ENCODE measurements at places on chromosomes 4 and X.

DNA sequence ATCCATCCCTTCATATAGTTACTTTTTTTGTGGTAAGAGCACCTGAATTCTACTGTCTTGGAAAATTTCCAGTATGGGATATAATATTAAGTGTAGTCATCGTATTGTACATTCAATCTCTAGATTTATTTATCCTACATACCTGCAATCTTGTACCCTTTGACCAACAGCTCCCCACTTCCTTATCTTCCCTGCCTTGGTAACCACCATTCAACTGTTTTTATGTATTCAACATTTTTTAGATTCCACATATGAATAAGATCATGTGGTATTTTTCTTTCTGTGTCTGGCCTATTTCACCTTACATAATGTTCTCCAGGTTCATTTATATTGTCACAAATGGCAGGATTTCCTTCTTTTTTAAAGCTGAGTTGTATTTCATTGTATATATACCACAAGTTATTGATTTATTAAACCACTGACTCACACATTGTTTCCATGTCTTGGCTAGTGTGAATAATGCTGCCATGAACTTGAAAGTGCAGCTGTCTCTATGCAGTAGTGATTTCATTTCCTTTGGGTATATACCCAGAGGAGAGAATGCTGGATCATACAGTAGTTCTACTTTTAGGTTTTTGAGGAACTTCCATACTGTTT is 572.5 kb downstream of the MAGEB5 start:
- DNase-seq, result no peak

DNA sequence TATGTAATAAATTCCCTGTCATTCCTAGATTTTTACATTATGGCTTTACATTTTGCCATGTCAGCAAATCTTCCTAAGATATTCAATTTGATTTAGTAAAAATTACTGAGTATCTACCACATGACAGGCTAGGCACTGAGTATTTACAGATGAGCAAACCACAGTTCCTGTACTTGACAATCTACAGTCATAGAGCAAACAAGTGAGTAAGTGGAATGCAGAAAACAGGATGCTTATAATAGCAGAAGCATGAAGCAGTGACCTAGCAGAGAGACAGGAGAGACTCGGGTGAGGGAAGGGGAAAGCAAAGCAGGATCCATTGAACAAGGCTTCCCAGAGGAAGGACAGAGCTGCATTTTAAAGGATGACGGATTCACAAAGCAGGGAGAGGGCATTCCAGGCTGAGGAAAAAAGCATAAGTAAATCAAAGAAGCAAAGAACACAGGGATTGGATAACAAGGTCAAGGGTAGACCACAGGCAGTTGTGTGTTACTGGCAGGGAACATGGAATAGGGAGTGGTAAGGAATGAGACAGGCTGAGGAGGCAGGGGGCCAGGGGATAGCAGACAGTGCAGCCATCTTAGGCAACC is 124.7 kb upstream of the C1QTNF7 start:
- DNase-seq, result no peak

DNA sequence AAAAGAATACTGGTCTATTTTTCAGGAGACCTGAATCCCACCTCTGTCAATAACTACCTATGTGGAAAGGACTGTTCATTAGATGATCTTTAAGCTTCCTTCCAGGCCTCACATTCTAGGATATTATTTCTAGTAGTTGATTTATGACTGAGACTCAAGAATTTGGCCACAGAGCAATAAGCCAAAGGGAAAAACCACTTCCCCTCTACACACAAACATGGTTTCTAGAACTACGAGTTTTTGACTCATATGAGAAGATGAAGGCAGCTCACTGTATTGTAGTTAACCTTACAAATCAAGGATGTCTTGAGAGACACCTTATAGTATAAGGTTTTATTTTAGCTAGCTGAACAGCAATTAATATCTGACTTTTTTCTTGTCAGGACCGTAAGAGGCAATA is 36.9 kb upstream of the GDPD2 start:
- no peak for DNase-seq

DNA sequence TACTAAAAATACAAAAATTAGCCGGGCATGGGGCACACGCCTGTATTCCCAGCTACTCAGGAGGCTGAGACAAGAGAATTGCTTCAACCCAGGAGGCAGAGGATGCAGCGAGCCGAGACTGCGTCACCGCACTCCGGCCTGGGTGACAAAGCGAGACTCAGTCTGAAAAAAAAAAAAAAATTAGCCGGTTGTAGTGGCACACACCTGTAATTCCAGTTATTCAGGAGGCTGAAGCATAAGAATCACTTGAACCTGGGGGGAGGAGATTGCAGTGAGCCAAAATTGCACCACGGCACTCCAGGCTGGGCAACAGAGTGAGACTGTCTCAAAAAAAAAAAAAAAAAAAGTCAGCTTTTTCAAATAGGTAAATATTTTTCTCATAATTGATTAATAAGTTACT is 71.9 kb downstream of the WDFY3 start:
- DNase-seq, result no peak
